ENCODE measurements at places on chromosomes 7 and 10.

GRCh38 chr7:14606101-14606500 lies 296.4 kb downstream of the DGKB start:
- no peak for DNase-seq

- DNase-seq = no peak
Observed at GRCh38 chr10:71964098-71964742, at the start of gene CHST3. Gene CHST3, plus strand, starts transcription at chr10:71964395. Its CDS starts 41,448 bp downstream, at chr10:72005843.

- DNase-seq = no peak
Observed at GRCh38 chr7:27277628-27278027, 35.0 kb downstream of the EVX1 start.

DNA sequence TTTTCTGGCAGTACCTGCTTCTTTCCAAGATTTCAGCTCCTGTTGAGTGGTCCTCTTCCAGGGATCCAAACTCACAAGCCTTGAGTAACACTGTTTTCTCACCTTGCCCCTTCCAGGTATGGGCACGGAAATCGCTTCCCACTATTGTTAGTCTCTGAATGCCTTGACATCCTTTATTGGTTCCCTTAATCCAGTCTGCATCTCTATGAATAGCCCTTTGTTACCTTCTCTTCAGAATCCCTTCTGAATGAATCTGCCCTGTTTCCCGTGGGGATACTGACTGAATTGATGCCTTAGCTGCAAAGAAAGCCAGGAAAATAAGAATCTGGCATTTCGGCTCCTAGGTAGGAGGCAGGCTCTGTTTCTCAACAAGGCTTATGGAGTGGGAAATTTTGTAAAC lies 467.7 kb downstream of the PLXNA4 start:
- no peak for DNase-seq

- DNase-seq = no peak
Observed at GRCh38 chr7:103936558-103936957, 52.9 kb downstream of the RELN start.

DNA sequence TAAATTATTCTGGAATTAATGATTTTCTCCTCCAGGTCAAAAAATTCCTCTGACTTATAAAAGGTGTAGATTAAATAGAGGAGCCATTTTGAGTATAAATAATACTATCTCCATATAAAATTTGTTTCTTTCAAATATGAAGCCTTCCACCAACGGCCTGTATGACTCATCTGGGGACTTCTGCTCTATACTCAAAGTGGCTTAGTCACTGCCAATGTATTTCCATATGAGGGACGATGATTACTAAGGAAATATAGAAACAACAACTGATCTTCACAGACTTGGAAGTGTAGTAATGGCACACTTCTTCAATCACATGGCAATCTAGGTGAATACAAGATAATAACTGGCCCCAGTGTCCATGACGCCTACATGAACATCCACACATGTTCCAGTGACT lies 335.6 kb upstream of the HGF start:
- DNase-seq = no peak

- no peak for DNase-seq
Observed at GRCh38 chr7:67842571-67842970, 845.9 kb downstream of the TYW1 start.

- DNase-seq = no peak
Observed at GRCh38 chr10:26474026-26474425, 35.9 kb downstream of the APBB1IP start.

DNA sequence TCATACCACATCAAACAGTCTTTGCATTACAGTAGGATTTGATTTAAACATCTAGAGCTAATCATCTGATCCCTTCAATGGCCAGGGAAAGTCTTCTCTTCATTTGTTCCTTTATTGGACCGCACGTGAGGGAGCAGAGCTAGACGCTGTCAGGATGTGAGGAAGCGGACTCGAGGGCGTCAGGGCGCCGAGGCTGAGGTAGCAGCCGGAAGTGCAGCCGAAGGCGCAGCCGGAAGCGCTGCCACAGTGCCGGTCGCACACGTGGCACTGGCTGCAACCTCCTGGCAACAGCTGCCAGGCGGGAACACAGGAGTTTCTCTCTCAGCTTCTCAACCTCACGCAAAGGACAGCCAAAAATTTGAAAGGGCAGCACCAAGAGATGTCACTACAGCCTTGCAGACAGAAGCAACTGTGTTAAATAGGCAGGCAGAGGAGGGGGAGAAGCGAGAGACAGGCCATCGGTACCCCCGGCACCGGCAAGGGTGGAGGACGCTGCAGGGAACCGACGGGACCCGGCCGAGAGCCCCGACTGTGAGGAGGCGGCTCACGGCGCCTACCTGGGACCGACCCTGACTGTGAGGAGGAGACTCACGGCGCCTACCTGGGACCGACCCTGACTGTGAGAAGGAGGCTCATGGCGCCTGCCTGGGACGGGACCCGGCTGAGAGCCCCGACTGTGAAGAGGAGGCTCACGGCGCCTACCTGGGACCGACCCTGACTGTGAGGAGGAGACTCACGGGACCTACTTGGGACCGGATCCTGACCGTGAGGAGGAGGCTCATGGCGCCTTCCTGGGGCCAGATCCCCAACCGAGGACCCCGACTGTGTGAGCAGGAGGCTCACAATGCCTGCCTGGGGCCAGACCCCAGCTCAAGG lies 32.3 kb downstream of the VIPR2 start:
- no peak for DNase-seq

DNA sequence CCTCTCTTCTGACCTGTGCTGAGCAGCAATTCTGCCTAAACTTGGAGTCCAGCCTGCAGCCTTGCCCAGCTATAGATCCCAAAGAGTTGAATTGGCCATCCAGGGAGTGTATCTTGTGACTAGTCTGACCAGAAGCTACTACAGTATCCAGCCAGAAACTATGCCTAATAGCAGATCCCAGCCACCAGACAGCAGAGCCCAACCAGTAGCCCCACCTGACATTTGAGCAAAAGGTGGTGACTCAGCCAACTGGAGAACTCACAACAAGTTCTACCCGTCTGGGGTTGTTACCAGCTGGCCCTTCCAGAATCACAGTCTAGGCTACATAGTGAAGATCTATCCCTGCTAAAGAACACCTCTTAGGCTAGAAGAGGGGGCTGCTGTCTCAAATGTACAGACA lies 315.0 kb downstream of the CRPPA start:
- no peak for DNase-seq

- DNase-seq = no peak
Observed at GRCh38 chr7:101845974-101846373, 28.5 kb downstream of the CUX1 start.

DNA sequence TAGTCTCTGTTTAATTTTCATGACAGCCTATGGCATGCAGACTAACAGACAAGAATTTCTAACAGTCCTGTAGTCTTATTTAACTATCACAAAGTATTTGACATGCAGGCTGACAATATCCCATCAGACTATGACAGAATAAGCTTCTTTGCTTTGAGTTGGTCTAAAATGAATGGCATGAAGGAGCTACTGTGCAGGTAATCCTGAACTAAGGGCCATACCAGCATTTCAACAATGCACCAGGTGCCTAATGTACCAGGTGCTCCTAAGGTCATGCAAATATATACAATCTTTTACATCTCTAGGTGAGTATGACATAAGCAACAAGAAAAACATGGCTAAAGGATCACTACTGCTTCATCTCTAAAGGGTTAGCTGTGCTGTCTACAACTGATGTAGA lies 13.6 kb upstream of the MSS51 start:
- no peak for DNase-seq

GRCh38 chr10:78025685-78026364 lies 3.5 kb downstream of the POLR3A start:
- no peak for DNase-seq

DNA sequence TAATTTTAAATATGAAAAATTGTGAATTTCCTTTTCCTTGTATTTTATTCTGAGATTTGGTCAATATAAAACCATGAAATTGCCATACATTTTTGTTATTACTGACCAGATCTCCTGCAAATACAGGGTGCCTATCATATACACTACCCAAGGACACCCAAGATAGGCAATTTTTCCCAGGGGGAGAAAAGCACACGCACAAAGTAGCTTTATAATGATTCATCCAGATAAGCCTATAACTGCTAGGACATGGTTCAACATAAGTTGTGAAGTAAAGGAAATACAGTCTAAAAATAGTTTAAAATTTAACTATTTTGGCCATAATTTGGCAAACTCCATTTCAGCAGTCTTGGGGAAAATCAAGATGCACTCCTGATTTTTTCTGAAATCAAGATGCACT lies 4.8 kb downstream of the RUFY2 start:
- no peak for DNase-seq

GRCh38 chr7:100888988-100889750 lies at the start of gene UFSP1:
Gene UFSP1, minus strand, starts transcription at chr7:100889715. Its CDS starts 444 bp downstream, at chr7:100889271.
- DNase-seq = no peak

- DNase-seq = no peak
Observed at GRCh38 chr10:66777665-66778064, 148.2 kb upstream of the LRRTM3 start.

- no peak for DNase-seq
Observed at GRCh38 chr7:151742713-151743480, 134.0 kb downstream of the PRKAG2 start.

DNA sequence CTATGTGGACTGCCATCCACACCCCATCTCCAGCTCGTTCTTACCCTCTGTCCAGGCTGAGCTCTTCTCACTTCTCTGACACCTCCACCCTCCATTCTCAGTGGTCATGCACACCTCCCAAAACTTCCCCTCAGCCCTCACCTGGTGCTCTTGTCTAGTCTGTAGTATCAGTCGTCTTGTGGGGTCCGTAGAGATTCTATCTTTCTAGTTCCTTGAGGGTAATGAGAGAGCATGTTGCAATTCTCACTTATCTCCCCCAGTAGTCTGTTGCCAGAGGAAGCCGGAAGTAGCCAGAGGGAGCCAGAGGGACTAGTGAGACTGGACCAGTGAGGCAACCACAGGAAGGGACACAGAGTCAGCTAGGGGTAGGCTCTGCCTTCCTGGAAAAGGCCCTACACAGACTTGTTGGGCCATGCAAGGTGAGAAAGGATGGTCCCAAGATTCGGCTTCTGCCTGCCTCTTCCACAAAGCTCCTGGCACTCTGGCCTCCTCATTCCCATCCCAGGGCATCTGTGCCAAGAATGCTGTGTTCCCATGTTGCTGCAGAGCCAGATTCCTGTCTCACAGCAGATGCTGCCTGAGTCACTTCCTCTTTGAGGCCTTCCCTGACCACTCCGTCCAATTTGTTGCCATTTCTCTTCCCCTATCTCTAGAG lies 50.6 kb upstream of the DUSP5 start:
- DNase-seq = no peak

DNA sequence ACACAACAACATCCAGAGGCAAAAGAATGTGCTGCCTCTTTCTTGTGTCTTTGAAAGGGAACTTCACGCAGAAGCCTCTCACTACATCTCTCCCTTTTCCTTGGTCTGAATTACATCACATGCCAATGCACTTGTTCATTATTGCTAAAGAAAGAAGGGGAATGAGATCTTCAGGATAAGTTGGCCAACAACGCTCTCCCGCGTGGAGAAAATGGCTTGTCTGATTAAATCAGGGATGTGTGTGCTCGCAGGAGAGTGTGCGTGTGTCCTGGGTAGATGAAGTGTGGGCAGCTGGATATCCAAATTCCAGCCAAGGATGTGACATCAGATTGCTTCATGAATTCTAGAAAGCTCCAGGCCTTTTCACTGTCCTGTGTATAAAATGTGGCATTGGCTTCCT lies 541.6 kb upstream of the FZD8 start:
- DNase-seq = no peak

DNA sequence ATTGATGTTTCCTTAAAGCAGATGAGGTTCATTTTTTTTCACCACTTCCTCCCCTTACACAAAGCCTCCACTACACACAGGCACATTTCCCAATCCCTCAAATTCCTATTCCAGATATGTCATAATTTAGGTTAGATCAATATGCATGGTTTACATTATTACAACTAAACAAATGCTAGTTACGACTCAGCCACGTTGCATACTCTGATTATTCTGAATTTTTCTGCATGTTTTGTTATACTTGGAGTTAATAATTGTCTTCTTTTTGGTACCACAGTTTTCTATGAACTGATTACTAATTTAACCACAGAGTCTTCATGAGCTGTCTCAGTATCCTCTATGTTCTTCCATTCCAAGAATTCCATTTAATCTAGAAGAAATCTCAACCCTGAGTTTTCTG lies 4.4 kb upstream of the BICC1 start:
- DNase-seq = no peak

GRCh38 chr10:23075672-23076071 lies 19.7 kb upstream of the MSRB2 start:
- no peak for DNase-seq

- no peak for DNase-seq
Observed at GRCh38 chr7:54774785-54775740, 16.1 kb upstream of the SEC61G start.

DNA sequence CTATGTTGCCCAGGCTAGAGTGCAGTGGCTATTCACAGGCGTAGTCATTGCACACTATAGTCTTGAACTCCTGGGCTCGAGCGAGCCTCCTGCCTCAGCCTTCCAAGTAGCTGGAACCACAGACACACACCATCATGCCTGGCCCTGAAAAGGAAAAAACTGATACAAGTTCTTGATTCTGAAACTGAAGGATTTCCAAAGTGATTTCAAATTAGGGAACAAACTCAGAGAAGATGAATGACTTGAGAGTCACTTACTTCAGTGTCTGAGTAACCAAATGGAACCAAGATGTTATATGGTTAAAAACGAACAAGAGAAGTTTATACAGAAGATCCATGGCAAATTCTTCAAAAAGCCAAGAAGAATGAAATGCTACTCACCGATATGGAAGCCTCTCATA lies 14.4 kb downstream of the CWF19L1 start:
- no peak for DNase-seq

DNA sequence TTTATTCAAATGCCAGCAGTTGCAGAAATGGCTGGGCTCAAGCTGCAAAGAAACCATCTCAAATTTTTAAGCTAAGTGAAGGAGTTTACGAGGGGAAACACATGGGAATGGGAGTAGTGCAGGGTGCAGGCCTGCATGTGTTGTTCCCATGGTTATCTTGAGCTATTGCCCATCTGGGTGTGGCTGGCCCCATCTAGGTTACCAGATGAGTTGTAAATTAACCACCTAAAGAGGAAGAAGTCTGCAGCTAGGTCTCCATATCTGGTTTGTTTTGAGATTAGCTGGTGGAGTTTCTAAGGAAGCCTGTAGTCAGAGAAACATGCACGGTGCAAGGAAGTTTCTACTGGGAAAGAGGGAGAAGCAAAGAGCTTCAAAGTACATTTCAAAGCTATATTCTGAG lies 23.3 kb upstream of the STEAP2 start:
- no peak for DNase-seq

DNA sequence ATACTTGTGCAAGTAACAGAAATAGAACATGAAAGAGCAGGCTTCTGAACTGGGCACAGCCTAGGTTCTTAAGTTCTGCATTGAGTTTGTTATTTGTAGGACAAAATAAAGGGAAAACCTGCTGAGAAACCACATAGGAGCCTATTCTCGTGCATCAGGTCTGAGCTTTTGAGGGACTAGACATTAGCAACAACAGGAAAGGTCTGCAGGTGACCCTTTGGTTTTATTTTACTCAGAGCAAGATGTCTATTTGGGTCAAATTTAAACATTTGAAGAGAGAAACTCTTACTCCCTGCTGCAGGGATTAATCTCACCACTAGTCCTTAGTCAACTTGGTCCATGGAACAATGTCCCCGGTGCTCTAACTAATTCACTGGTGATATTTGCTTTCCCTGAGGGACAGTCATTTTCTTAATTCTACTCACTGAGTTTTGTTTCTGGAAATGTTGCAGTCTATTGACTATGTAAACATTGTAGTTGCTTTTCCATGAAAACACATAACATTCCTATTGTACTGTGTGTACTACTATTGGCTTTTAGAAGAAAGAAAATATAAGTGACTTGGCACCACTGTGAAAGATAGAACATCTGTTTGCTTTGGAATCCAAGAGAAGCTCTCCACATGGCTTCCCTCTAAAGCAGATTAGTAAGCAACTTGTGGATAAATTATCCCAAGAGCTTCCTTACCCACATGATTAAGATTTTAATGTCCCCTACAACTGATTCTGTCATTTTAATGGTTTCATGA lies 108.2 kb downstream of the CHRM2 start:
- DNase-seq = no peak

Data from activated gamma-delta T cell (primary cell).